Thoracic aorta endothelial cell (primary cell): ENCODE measurements at places on chromosomes 5 and 9. TPM values are rescaled to one million over a fixed set of nuclear protein-coding genes. Genes with fewer than 3 reads are reported as not detected.

ENTPD8 gene
- not detected in 2 replicates for total RNA-seq

DCTN4 gene
- 51.3 and 51.7 TPM in 2 replicates for total RNA-seq

GADD45G gene
- total RNA-seq, result 0.29 and 0.53 TPM in 2 replicates

SETD9 gene
- total RNA-seq, result 13.7 TPM in 2 replicates

ADGRD2 gene
- not detected in 2 replicates for total RNA-seq

DEPDC1B gene
- total RNA-seq, result 22.3 and 32.4 TPM in 2 replicates

RELL2 gene
- total RNA-seq, result 3.1 and 3.7 TPM in 2 replicates

PCDHA1 gene
- not detected in 2 replicates for total RNA-seq

BRIX1 gene
- total RNA-seq, result 59.2 and 64.0 TPM in 2 replicates

ZDHHC11B gene
- total RNA-seq, result under 0.01 and 0.14 TPM in 2 replicates

CMYA5 gene
- total RNA-seq, result 0.13 and 0.14 TPM in 2 replicates

SLC27A6 gene
- 0.07 TPM in 1 of 2 replicates, not detected in the other for total RNA-seq

AGXT2 gene
- not detected in 2 replicates for total RNA-seq

CCL27 gene
- not detected in 2 replicates for total RNA-seq

S1PR3 gene
- total RNA-seq, result 22.7 and 25.9 TPM in 2 replicates

C5orf52 gene
- total RNA-seq, result not detected in 2 replicates

TEX48 gene
- not detected in 2 replicates for total RNA-seq

IFNA2 gene
- total RNA-seq, result not detected in 2 replicates

CSF2 gene
- not detected in 2 replicates for total RNA-seq

FOXD4L6 gene
- not detected in 2 replicates for total RNA-seq

SPINK13 gene
- total RNA-seq, result not detected in 2 replicates

OR1J2 gene
- total RNA-seq, result not detected in 2 replicates

SLC25A2 gene
- 0.27 and 0.50 TPM in 2 replicates for total RNA-seq

DND1 gene
- total RNA-seq, result 0.43 and 0.53 TPM in 2 replicates

FCN2 gene
- total RNA-seq, result not detected in 2 replicates

ZBED3 gene
- 3.8 and 4.7 TPM in 2 replicates for total RNA-seq

CTNND2 gene
- total RNA-seq, result not detected in 2 replicates

GFRA3 gene
- total RNA-seq, result not detected in 2 replicates

HK3 gene
- not detected in 2 replicates for total RNA-seq

ADAMTS2 gene
- total RNA-seq, result 0.50 TPM in 1 of 2 replicates, not detected in the other

SOWAHA gene
- total RNA-seq, result not detected in 2 replicates

AJM1 gene
- 0.66 and 0.72 TPM in 2 replicates for total RNA-seq

GARNL3 gene
- total RNA-seq, result 8.3 and 9.2 TPM in 2 replicates

PCDHGA8 gene
- total RNA-seq, result 0.72 and 1.6 TPM in 2 replicates

OTULINL gene
- total RNA-seq, result 0.27 and 0.50 TPM in 2 replicates

DPYSL3 gene
- 127 and 148 TPM in 2 replicates for total RNA-seq

PCDHGB7 gene
- 9.4 and 9.8 TPM in 2 replicates for total RNA-seq

NMUR2 gene
- not detected in 2 replicates for total RNA-seq

OBP2B gene
- not detected in 2 replicates for total RNA-seq

OR1J4 gene
- not detected in 2 replicates for total RNA-seq

C9orf153 gene
- total RNA-seq, result 0.22 and 0.27 TPM in 2 replicates

TMEM252 gene
- not detected in 2 replicates for total RNA-seq
